8988T (cell line): ENCODE measurements at places on chromosomes 5 and 9.

GRCh38 chr9:114366334-114367128 lies 21.3 kb downstream of the AKNA start:
- no peak for DNase-seq

- no peak for DNase-seq
Observed at GRCh38 chr5:140349244-140349643, 2.8 kb upstream of the HBEGF start.

GRCh38 chr5:12392246-12392645 lies 488.0 kb upstream of the CTNND2 start:
- DNase-seq: no peak

DNA sequence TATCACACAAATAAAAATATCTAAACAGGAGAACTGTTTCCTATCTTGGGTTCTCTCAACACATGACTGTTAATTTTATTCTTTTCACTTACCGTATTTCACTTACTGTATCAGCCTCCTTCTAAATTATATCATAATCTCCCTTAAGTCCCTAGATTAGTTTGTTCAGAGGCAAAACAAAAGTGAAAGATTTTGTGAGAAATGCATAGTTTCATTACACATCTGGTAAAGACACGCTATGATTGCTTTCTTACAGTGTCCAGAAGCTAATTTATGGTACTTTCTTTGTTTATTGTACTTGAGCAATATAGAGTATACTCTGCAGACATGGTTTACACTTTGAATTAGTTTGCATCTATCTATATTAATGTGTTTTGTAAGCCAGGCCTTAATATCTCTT lies 159.7 kb upstream of the TLX3 start:
- no peak for DNase-seq

DNA sequence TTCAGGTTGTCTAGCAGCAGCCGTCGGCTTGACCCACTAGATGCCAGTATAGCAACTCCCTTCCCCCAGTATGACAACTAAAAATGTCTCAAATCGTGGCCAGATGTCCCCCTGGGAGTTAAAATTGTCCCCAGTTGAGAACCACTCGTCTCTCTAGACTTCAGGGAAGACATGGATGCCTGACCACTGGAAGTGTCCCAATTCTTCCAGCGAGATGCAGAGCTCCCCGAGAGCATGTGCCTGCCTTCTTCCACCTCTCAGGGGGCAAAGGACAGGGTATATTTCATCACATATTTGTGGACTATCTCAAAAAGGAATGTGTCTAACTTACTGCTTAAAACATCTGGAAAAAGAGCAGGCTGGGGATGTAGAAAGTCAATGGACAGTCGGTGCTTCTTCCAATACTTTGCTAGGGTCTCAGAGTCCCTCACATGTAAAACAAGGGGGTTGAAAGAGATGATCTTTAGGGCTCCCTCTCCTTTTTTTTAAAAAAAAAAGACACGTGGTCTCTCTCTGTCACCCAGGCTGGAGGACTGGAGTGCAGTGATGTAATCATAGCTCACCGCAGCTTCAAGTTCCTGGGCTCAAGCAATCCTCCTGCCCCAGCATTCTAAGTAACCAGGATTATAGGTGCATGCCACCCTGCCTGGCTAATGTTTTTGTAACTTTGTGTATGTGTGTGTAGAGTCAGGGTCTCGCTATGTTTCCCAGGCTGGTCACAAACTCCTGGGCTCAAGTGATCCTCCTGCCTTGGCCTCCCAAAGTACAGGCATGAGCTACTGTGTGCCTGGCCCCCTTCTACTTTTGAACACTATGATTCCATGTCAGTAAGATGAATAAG lies 190.6 kb downstream of the DAB2IP start:
- DNase-seq: no peak

DNA sequence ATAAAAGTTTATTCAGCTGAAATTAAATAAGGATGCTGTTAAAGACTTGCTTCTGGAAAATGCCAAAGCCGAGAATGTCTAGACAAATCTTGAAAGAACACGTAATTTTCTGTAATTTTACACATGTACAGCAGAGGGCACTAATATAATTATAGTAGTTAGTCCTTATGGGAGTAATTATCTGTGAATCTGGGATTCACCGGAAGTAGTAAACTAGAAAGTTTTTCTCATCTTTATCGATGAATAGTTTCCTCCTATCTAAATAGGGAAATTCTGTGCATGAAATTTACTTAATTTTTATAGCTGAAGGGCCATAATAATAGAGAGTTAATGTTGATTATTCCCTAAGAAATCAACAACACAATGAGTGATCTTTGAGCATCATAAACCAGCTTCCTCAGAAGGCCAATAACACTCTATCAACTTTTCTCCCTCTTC lies 18.4 kb upstream of the CNTLN start:
- no peak for DNase-seq

- DNase-seq: no peak
Observed at GRCh38 chr9:96050861-96051155, 175.3 kb downstream of the ERCC6L2 start.

DNA sequence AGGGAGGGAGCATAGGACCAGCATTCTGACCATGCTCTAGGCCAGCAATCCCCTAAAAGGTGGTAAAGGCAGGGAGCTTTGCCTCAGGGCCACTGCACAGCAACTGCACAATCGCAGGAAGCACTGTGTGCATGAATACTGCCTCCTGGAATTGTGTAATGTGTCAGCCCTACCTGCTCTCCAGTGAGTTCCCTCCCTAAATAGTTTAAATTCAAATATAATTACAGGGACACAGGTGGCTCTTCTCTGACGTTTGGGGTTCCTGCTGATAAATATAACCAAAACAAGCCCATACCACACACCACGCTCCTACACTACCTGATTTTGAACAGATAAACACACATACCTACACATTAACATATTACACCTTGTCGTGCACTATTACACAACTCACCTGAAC lies 9.0 kb downstream of the BAG1 start:
- no peak for DNase-seq

- no peak for DNase-seq
Observed at GRCh38 chr5:95664204-95664786, 17.7 kb downstream of the RFESD start.

DNA sequence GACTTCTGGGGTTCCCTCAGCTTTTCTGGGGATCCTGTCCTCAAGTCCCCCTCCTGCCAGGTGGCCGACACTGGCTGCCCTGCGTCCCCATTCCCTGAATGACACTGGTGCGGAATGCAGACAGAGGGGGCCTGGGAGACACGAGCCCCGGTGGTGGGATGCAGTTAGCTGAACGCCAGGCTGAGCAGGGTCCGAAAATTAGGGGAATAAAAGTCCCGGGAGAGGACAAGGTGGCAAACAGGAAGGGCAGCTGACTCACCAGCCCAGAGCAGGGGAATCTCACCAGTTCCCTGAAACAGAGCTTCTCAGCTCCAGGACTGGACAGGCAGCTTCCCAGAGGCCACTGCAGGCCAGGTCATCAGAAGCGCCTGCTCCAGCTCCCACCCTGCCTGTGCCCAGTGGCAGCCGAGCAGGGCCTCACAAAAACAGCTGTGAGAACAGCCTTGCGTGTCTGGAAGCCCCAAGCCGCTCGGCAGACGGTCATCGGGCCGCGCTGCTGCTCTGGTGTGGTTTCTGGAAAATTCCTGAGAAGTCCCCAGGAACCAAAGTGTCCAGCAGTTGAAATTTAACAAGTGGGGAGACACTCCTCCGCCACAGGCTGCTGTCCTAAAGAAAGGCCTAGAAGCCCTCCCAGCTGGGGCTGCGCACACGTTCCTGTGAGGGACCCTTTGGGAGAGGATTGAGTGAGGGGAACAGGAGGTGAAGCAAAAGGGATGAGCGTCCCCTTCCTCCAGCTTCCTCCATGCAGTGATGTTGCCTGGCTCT lies 47.6 kb upstream of the EXOC3 start:
- DNase-seq: peak; percentile 62

DNA sequence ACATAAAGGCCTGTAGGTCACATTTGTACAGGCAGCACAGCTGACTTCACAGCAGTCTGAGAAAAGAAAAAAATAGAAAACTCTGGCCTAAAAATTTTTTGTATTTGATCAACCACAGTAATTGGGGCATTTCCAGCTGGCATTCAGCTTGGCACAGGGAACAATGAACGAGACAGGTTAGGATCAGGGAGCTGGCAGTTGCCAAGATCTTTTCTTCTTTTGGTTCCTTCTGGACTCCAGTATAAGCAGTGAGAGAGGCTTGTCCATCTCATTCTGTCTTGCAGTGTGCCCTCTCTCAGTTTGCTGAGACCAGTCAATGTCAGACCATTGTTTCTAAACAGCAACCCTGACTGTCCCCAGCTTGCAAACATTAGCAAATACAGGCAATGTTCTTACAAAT lies 601.1 kb downstream of the TLR4 start:
- DNase-seq: no peak

- DNase-seq: no peak
Observed at GRCh38 chr5:6084376-6084775, 294.0 kb downstream of the MED10 start.

DNA sequence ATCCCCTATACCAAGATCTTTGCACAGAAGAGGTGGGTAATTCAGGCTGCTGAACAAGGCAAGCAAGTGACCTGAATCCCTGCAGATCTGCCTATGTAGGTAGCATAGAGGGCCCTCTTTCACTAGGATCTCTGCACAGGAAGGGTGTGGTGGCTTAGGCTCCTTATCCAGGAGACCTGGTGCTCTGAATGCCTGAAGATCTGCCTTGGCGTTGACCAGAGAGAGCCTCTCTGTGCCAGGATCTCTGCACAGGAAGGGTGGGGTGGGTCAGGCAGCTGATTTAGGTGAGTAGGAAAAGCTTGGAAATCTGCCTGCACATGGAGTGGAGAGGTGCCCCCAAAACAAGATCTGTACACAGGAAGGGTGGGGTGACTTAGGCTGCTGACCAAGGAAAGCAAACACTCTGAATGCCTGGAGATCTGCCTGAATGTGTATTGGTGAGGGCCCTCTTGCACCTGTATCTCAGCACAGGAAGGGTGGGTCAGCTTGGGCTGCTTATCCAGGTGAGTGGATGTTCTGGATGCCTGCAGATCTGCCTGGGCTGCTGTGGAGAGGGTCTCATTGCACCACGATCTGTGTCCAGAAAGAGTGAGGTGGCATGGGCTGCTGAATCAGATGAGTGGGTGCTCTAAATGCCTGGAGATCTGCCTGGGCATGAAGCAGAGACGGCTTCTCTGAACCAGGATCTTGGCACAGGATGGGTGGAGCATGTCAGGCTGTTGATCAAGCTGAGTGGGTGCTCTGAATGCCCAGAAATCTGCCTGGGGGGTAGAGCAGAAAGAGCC lies 365.9 kb downstream of the DMAC1 start:
- no peak for DNase-seq

- DNase-seq: peak; percentile 41
Observed at GRCh38 chr9:16191691-16192402, 639.0 kb downstream of the CCDC171 start.

GRCh38 chr9:17068671-17069070 lies 66.2 kb upstream of the CNTLN start:
- DNase-seq: no peak

DNA sequence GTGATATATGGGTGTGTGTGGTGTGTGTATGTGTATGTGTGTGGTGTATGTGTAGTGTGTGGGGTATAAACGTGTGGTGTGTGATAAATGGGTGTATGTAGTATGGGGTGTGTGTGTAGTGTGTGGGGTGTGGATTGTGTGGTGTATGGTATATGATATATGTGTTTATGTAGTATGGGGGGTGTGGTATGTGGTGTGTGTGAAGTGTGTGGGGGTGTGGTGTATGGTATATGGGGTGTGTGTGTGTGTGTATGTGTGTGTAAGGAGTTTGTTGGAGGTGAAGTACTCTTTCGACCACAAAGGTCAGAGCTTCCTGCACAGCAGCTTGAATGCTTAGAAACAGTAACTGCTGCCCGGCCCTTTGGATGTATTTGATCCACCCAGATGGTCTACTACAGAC lies 145.2 kb upstream of the IQGAP2 start:
- no peak for DNase-seq

DNA sequence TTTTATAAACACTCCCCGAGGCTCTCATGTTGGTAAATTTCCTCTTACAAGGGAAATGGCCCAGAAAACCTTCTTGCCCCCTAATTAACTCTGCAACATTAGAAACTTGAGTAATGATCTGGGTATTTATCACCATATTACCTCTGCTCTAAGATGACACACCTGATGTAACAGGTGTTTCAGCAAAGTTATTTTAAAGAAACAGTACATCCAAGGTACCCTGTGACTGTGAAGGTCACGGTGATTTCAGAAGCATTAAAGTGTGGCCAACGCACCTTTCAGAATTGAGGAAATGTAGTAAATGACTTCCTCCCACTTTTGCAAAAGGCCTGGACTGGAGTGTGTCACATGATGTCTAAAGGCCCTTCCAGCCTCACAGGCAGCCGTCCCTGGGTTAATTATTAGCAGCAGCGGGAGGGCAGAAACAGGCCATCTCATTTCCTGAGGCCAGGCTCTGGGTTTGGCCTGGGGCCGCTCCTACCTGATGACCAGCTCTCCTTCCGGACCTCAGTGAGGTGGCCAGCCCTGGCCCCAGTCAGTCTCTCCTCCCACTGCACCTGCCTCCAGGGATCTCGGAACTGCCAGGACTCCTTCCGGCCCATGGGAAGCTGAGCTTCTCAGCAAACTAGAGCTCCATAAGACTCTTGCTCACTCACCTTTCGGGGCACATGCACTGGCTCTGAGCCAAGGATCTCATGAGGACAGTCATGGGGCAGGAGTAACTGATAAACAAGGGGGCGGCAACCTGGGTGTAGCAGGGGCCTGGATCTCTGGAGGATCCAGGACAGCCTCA lies 20.7 kb downstream of the PTPN3 start:
- DNase-seq: no peak

DNA sequence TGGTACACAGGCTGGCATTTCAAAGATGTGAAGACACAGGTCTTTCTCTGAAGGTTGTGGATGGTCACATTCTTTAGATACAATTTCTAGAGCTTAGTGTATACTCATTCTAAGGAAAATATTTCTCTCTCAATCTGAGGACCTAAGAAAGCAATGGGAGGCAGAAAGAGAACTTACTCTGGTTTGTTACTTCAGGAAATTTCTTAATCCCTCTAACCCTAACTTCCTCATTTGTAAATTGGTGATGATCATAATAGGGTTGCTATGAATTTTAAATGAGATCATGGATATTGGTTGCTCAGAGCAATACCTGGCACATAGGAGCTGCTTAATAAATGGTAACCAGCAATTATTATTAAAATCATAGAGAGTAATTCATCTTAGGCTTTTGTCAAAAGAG lies 22.1 kb downstream of the FAM170A start:
- DNase-seq: no peak
